ENCODE measurements at places on chromosomes 5 and 9.

- no peak for DNase-seq
Observed at GRCh38 chr5:542319-543311, 18.4 kb upstream of the SLC9A3 start.

GRCh38 chr9:35749515-35750255, 598 bp downstream of the RGP1 start:
- no peak for DNase-seq

DNA sequence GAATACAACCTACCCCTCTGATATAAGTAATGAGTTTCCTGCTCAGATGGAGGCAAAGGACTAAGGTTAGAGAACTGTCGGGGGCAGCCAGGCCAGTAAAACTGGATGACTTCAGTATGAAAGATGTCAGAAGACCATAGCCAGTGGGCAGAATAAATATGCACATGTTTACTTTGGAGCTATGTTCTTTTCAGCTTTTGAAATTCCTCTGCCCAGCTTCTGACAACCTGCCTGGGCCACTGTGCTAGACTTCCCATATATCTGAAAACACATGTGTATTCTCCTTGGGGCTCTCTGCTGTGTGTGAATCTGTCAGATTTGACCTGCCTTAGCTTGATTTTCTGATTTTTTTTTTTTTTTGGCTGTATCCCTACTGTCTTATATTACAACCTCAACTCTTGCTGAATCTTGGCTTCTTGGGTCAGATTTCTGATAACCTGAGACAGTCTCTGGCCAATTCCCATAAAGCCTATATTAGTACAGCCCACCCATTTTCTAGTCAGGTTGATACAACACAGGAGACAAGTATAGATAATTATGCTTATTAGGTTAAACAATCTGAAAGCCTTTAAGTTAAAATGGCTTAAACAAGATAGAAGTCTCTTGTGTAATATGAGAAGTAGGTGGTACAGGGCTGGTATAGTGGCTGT, 76.6 kb upstream of the PRLR start:
- no peak for DNase-seq

GRCh38 chr5:170161069-170161468, 55.4 kb downstream of the FOXI1 start:
- DNase-seq = no peak

- DNase-seq = no peak
Observed at GRCh38 chr9:115880221-115880885, 273.2 kb upstream of the PAPPA start.

DNA sequence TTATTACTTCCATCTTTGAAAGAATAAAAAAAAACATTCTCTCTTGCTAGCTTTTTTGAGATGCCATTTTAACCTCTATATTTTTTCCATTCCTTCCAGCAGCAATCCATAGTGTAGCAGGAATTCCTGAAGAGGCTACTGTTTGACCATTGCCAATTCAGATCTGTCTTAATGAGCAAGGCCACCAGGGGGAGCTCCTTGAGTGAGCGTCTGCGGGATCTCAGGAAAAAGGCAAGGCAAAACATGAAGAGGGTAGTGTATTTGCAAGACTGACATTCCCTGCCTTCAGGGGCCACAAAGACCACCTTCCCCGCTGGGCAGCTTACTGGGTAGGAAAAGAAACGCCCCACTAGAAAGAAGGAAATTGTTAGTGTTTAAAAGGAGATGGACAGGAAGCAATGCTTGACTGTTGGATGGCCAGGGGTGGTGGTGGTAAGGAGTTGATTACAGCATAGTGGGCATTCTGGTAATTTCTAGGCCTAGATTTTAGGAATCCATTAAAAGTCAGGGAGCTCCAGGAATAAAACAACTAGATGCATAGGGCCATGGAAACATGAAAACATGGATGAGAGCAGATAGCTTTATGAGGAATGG, 206.6 kb upstream of the HAPLN1 start:
- DNase-seq = no peak

DNA sequence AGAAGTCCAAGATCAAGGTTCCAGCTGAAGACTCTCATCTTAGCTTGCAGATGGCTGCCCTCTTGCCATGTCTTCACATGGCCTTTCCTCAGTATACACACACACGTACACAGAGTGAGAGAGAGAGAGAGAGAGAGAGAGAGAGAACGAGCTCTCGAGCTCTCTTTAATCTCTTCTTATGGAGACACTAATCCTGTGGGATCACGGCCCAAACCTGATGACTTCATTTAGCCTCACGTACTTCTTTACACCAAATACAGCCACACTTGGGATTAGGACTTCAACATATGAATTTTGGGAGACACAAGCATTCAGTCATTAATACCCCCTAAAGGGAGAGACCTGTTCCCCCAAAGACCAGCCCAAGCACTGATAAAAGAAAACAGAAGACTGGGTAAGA, 42.8 kb downstream of the SIL1 start:
- DNase-seq = no peak

GRCh38 chr5:157271740-157272271, 5.9 kb downstream of the CYFIP2 start:
- peak; percentile 59 for DNase-seq
